ENCODE measurements at places on chromosomes 5 and 9. TPM values are rescaled to one million over a fixed set of nuclear protein-coding genes. Genes with fewer than 3 reads are reported as not detected.

Gene HAUS6
- total RNA-seq, result 17.0 TPM

DNA sequence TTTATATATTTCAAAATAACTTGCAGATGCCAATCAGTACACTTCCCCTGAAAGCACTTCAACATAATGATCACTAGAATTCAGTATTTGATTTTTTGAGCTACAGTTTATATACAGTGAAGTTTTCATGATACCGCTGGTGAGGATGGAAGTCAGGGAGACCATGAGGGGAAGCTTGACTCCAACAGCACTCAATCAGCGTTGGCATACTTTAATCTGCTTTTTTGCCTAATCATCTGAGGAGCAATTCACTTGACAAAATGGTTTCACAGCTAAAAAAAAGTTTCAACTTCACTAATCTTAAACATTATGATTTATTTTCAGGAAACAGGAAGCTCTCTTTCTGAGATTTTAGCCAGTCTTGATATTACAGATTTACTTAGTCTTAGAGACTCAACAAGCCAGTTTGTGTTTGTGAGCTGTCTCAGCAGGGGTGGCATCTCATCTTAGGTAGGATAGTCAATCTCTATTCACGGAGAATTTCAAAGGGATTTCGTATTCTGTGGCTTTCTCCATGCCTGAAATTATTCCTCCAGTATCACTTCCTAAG lies 111.4 kb upstream of the ARRDC3 start:
- DNase-seq, result no peak

GRCh38 chr5:99929067-99929805 lies 605.9 kb upstream of the FAM174A start:
- DNase-seq, result no peak

DNA sequence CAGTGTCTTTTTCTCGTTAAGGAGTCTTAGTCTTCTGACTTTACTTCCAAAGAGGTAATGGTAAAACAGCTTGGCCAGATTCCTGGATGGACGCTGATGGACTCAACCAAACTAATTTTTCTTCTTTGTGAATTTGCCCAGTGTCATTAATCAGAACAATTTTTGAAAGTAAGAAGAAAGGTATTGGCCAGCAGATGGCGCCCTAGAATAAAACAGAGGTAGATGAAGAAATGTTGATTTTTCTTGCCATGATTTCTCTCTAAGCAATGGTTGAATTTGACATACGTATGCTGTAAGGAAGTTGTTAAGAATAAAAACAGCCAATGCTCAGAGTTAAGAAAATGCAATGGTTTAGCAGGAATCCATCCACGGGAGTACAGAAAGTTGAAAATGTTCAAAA lies 500.0 kb downstream of the DIRAS2 start:
- DNase-seq, result peak; percentile 26

- no peak for DNase-seq
Observed at GRCh38 chr5:120504057-120504456, 40.0 kb downstream of the PRR16 start.

Gene TGFBR1
- 8.1 TPM for total RNA-seq

DNA sequence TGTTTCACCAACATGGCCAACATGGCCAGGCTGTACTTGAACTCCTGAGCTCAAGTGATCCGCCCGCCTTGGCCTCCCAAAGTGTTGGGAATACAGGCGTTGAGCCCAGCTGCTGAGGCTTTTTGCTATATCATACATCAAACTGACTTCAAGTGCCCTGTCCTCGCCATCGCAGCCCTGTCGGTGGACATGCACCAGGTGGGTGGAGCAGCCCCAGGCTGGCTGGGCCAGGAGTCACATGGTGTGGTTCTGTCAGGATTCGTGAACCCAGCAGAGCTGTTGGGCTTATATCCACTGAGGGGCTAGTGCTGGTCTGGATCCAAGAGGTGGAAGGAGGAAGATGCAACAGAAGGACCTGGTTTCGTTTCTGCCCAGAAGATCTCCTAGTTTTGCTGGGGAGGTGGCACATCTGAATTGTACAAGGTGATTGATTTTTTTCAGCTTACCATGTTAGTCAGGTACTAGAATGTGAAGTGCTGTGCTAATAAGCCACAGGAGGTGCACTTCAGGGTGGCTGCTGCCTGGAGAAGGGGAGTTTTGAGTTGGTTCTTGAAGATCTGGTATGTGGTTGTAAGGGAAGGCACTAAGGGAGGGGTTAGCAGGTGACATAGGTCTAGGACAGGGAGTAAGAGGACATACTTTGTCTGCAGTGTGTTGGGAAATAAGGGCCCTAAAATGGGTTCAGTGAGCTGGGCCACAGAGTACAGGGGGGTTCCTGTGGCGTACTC lies 16.1 kb downstream of the PCBD2 start:
- no peak for DNase-seq

Gene SLCO6A1
- total RNA-seq, result not detected

- DNase-seq, result no peak
Observed at GRCh38 chr9:91953718-91954117, 3.7 kb upstream of the ROR2 start.

DNA sequence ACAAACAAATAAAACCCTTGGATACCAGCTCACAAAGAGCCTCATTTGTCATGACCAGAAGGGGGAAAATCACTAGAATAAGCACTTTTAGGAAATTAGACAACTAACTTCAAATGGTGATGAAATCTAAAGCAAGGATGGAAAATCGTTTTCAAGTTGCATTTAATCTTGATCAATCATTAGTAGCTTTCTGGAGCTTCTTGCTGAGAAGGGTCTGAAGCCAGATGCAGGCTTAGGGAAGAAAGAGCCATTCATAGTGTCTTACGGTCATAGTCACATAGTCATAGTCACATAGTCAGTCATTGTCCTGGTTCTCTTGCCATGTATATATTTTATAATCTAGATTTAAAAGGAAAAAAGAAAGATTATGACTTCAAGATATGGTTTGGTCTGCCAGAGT lies 610.5 kb downstream of the ACTL7B start:
- no peak for DNase-seq

Gene ADGRD2
- total RNA-seq, result 0.26 TPM

GRCh38 chr5:161190778-161191177 lies 338.8 kb upstream of the ATP10B start:
- DNase-seq, result no peak

GRCh38 chr5:129111351-129111750 lies 16.8 kb downstream of the ISOC1 start:
- DNase-seq, result no peak

Gene PTGS1
- total RNA-seq, result 7.6 TPM

DNA sequence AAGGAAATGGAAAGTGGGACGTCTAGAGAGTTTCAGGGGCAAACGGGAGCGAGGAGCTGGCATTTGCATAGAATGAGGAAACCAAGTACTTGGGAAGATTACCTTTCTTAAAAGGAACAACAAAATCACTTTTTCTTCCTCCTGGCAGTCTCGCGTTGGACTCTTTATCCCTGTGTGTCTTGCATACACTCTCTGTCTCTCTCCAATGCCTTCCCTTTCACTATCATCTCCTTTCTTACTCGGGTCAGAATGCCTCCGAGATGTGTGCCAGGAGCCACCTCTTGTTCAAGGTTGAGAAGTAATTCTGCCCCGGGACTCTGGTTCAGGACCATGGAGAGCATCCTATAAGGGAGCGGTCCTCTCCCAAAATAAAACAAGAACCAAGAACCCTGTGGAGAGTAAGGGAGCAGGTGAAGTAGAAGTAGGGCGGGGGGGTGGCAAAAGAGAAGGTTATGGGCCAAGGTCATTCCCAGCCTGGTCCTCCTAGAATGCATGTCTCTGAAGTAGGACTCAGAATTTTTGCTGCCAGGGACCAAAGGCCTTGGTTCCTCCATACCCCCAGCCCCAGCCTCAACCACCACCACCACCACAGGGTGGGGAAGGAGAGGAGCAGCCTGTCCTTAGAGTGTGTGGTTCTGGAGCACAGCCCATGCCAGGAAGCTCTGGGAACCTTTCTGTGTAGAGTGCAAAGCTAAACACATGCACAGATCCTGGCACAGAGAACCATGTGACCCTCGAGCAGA lies 72.1 kb upstream of the ARAP3 start:
- DNase-seq, result peak; percentile 59

Gene INSL4
- not detected for total RNA-seq

GRCh38 chr5:159208514-159209437 lies 577 bp downstream of the RNF145 start:
- DNase-seq, result peak; percentile 46

Gene NPR3
- 2.6 TPM for total RNA-seq

DNA sequence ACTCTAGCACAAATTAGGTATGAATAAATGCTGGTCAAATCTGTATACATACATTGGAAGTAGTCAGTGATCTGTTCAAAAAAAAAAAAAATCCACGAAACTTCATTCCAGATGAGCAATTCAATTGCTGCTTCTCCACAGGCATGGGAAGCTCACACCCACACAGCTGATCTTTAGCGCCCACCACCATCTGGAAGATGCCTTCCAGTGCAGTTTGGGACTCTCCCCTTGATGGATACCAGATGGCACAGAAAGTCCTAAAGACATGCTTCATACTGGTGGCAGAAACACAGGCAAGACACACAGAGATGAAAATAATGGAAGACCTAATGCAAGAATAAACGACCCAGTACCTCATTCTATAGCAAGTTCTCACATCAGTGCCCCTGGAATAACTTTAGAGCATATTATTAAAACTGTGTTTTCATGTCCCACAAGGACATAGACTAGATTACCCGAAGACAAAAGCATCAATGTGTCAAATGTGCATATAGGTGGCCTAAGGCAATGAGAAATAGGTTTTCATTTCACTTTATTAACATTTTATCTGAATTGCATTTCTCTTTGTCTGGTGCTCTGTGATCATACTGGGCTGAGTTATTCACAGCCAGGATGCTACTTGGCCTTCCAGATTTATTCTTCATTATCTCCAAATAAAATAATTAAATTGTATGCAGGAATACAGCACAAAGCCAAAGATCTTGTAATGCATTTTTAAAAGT lies 135.4 kb upstream of the TAS2R1 start:
- DNase-seq, result no peak

DNA sequence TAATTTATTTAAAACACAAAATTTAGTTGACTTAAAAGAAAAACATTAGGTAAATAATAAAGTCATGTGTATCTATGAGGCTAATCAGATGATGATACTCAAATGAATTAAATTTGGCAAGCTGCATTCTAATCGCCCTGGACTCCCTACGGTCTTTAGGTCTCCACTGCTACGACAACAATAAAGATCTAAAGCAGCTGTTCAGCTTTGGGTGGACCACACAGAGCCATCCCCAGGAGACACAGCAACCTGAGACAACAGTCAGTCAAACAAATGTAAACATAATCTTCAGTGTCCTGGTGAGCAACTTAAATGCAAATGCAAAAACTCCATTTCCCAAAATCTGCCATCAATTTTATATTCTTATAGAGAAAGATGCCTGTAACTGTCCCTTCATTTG lies 65.5 kb downstream of the MCTP1 start:
- no peak for DNase-seq

DNA sequence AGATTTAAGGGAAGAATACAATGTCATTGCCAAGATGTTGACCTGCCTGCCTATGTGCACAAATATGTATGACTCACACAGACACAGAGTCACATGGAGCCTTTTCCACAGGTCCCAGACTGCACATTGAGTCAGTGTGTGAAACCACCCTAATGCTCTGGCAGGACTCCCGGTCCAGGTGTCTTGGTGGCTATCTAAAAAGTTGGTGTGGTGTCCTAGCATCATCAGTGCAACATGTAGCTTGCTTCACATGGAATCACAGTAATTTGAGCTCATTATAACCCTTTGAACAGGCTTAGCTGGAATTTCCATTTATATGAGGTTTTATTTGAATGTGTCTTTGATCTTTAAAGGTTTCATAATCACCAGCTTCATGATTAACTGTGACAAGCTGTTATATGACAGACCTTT lies 10.7 kb downstream of the IFNA5 start:
- peak; percentile 65 for DNase-seq

DNA sequence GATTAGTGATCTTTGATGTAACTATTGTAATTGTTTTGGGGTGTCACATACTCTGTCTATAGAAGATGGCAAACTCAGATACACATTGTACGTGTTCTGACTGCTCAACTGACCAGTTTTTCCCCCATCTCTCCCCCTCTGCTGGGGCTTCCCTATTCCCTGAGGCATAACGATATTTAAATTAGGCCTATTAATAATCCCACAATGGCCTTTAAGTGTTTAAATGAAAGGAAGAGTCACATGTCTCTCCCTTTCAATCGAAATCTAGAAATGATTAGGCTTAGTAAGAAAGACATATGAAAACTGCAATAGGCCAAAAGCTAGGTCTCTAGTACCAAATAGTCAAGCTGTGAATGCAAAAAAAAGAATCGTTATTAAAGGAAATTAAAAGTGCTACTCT lies 265.6 kb downstream of the TMEM232 start:
- DNase-seq, result no peak

Gene KIF12
- 19.3 TPM for total RNA-seq

Measured in Caki2 (cell line).